ENCODE measurements at places on chromosomes 12 and 14.

DNA sequence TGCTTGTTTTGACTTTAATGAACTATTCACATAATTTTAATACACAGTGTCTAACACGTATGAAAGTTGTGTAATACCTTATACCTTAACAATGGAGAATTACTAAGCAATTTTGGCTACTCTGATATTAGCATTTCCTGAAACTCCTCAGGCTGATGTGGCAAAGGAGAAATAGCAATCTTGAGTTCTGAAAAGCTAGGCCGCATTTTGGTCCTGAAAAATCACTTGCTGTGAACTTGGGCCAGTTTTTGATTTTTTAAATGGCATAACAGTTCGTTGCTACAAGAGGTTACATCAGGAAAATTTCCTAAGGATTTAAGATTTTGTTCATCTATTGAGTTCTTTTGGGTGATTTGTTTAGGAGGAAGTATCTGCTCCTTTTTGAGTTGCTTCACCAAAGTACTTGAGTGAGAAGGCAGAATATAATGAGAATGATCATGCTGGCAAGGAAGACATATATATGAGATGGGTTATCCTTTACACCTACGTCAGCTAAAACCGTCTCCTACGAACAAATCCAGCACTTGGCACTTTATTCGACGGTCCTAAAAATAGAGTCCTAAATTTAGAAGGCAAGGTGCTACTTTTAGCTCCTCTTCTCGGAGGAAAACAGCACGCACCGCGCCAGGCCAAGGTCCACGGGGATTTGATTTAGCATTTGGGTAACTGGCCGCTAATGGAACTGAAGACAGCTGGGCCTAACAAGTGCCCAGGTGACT, 32.2 kb downstream of the MIA2 start:
- no peak for ATAC-seq

DNA sequence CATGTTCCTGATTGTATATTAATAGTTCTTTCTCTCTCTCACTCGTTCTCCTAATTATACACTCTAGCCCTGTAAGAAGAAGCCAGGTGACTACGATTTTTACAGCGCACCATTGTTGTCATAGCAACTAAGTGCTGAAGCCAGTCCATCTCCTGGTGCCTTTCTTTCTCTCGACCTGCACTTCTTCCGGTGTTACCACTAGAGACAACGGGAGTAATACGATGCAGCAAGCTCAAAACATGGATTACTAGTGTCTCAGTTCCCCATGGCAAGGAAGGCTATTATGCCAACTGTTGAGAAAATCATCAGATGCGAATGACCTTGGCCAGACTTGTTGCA, 40.8 kb upstream of the DCD start:
- no peak for ATAC-seq

GRCh38 chr12:79557690-79558315, 133.0 kb downstream of the PAWR start:
- ATAC-seq: no peak

DNA sequence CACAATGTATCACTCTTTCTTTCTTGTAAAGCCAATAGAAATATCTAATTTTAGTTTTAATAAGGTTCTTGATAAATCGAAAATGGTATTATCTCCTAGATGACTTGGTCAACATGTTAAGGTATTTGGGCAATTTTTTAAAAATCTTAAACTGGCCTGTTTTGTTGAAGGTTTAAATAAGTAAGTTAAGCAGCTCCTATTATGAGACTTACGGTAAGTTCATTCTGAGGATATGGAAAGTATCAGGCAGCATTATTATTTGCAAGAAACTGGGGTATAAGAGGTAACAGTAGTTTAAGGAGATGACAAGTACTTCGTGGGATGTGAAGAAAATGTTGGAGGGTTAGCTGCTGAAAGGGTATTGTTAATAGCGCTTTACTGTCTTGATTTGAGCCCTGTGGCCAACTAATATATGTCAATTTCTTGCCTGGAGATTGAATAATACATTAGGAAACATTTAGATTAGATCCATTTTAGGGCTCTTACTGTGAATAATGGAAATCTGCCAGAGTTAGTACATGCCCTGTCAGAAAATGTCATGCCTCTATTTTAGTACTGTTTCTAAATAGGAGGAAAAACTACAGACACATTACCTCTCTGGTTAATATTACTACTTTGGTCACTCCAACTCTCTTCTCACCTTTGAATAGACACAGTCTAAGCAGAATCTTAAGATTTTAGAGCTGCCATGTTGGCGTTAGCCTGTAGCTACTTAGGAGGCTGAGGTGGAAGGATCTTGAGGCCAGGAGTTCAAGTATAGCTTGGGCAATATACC, 5.0 kb downstream of the STRAP start:
- no peak for ATAC-seq

DNA sequence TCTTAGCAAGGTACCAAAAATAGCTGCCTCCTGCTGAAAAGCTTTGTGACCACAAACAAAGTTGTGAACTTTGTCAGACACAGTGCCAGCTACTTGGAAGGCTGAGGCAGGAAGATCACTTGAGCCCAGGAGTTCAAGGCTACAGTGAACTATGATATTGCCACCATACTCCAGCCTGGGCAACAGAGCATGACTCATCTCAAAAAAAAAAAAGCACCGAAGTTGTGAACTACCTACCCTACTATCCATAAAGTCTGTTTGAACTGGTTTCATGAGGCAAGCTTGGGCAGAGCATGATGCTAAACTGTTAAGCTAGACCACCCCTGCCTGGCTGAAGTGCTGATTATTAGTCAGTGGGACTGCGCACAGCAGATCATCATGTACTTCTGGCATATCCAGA, 75.5 kb downstream of the RAD52 start:
- ATAC-seq: no peak

- no peak for ATAC-seq
Observed at GRCh38 chr14:68726093-68726695, 66.7 kb downstream of the ZFP36L1 start.

DNA sequence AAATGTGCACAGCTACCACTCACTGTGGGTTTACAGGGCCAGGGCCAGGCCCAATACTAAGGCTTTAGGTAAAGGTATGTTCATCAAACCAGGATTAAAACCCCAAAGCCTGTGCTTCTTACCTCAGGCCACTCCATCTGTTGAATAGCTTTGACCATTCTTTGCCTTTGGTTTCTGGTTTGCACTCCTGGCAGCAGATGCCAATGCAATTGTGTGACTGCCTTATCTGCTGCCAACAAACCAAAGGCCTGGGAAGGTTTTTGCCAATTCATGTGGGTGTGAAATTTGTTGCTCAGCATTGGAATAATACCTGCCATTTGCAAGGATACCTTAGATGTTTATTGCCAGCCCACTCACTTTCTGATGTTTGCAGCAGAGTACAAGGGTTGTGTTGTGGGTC, 221.6 kb downstream of the C12orf75 start:
- ATAC-seq: no peak

DNA sequence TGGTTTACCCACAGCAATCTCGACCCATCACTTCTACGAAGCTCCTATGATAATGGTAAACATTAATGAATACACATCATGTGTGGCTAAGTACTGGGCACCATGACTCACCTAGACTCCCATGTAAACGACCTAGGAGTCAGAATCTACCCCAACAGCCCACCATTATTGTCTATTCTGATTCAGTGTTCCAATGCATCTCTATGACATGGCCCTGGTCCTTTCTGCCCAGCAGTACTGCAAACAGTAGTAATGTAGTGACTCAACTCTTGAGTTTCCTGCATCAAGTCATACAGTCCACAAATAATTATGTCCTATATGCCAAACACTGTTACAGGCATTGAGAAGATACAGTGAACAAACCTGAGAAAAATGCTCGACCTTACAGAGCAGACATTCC, 14.6 kb downstream of the GTF2A1 start:
- no peak for ATAC-seq

DNA sequence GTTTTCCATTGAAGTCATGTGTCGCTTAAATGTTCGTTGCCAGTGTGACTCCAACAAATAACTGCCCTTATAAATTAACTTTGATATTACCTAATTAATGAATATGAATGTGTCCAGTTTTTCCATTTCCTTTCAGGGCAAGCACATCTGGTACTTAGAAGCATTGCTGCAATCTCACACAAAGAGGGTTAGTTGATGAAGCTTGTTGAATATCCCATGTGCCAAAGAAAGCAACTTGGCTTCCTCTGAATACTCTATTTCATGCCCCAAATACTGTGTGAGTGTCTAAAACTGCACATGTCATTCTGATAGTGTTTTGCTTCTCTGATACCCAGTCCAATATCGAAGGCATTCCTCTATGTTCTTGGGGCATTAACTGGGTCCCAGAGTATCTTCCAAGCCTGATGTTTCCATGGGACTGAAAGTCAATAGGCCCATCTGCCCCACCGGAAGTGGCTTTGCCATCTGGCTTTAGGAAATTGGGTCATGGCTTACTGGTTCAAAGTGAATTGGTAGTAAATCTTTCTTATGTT, 75.8 kb upstream of the CNTN1 start:
- ATAC-seq: no peak

GRCh38 chr14:76918782-76919394, 92.7 kb downstream of the LRRC74A start:
- ATAC-seq: no peak

GRCh38 chr14:106846218-106846617, 1319.8 kb downstream of the TMEM121 start:
- no peak for ATAC-seq

All from stimulated activated memory B cell treated with anti-CD40 and anti-IgM and Interleukin-4, amounts not matched to agents 10 μg/mL and 1 μg/mL and 100 μg/mL, for 72 hours (primary cell).